ENCODE measurements at places on chromosomes 6 and 20.

GRCh38 chr6:87483929-87484328 is 11.2 kb downstream of the SLC35A1 start:
- DNase-seq: peak; percentile 73

DNA sequence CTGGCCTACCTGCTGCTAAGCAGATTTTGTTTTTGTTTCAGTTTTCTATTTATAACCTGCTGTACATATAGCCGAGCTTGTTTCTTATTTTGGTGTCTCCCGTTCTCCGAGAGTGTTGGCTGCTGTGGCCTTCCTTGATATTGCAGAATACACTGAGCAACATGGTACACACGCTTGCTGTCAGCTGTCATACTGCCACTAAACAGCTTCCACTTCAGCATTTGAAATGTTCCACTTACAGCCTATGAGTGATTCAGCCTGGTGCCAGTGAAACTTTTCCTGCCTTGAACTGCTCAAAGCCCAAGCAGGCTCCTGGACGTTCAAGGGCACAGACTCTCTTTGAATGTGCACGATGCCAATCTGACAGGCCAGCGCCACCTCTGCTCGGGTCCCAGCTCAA is 87.1 kb downstream of the PSMG4 start:
- DNase-seq: no peak

DNA sequence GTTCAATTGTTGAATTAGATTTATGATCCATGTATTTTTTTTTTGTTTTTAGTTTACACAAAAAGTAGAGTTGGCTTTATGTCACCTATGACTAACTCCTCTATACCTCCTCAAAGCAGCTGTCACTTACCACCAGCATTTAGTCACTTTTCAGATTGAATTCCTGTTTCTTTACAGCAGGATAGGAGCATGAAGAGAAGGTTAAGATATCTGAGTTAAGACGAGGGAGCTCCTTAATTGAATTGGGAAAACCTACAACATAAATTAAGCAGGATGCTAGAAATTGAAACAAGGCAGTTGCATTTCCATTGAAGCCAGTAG is 237.2 kb downstream of the FARS2 start:
- DNase-seq: no peak

- DNase-seq: no peak
Measured at GRCh38 chr6:5541751-5542432, 280.6 kb downstream of the FARS2 start.

DNA sequence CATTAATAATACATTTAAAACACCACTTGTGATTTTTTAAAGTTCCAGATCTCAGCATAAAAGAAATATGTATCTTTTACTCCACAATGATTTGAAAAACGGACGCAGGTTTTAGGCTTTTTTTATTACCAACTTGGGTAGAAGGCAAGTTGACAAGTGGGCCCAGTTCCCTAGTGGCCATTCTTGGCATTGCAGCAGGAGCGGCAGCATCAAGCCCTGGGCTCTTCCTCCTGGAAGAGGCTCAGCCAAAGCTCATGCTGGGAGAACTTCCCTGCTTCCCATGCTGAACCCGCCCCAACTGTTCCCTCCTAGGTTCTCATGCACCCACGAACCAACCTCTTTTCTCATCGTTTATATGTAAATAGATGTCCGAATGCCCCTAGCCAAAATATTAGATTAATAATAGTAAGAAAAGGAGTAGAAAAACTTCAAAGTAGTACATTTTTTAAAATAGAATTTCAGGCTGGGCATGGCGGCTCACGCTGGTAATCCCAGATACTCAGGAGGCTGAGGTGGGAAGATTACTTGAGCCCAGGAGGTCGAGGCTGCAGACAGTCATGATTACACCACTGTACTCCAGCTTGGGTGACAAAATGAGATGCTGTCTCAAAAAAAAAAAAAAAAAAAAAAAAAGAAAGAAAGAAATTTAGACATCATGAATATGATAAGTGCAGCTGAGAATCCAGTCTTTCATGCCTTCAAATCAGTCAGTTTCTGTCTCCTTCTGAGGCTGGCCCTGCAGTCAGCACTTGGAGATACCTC is 18.2 kb upstream of the MYB start:
- DNase-seq: peak; percentile 77

DNA sequence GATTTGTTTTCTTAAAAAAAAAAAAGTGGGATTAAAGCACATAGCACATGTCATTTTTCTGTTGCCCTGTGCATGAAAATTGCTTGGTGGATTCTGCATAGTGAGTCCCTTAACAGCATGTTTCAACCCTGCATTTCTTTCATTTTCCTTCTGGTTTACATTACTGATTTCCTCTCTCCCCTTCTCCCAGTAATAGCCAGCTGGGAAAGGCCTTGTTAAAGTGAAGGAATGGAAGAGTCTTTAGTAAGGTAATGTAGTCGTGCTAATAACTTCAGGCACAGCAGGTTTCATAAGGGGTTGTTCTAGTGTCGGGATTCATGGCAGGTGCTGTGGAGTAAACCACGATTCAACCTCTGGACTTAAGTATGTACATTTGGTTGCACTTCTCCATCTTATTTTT is 202.4 kb downstream of the FARS2 start:
- DNase-seq: no peak

DNA sequence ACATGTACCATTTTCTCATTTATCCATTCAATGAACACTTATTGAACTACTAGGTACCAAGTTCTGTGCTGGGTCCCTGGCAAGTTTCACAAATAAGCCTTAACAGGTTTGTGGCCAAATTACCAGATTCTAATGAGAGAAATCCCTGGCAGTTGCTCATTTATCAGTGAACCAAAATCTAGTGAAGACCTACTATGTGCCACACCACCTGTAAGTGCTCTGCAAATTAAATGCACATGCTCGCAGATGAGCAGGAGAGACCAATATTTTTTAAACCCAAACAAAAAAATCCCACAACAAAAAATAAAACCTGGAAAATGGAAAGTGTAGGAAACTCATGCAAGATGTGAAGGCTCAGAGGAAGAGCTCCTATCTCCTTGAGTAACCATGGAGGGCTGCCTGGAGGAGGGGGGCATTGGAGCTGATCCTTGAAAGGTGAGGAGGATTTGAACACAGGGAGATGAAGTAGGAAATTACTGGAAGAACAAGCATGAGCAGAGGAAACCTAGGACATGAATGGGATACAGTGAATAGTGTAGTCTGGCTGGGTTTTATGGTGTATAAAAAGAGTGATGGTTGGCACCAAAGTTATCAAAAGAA is 48.9 kb downstream of the CDH22 start:
- no peak for DNase-seq

- peak; percentile 70 for DNase-seq
Measured at GRCh38 chr6:37059344-37060194, 54.1 kb downstream of the FGD2 start.

GRCh38 chr6:38320358-38320757 is 319.4 kb downstream of the BTBD9 start:
- DNase-seq: no peak

GRCh38 chr6:158835616-158836221 is 16.6 kb upstream of the EZR start:
- DNase-seq: peak; percentile 69

DNA sequence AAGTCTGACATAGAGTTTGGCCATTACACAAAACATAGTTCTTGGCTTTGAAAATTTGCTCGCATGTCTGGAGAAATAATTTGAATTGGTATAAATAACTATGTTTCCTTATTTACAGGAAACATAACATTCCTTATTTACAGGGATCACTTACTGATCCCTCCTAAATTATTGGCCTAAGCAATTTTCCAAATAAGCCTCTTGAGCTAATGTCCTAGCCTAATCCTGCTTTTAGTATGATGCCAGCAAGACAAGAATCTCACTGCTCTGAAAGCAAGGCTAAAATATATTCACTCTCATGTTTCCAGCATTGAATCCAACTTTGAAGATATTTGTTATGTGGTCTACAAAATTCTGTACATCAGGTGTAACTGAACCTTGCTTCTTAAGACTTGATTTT is 4.1 kb upstream of the TBC1D32 start:
- DNase-seq: no peak

DNA sequence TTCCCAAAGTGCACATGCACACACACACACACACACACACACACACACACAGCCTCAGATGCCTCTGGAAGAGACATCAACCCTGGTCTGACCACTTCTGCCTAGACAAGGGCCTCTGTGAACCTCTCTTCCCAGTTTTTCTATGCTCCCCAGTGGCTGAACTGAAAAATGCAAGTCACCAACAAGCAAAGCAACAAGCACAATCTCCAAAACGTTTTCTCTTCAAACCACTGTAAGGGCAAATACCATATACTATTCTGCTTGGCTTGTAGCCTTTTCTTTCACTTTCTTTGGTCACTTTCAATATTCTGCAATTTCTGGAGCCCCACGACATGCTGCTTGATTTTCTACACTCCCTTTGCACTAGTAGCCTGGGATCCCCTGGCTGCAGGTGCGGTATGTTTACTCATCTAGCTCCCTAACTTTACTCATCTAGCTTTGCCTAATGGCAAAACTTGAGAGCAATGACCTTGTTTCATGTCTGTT is 121.4 kb upstream of the DST start:
- DNase-seq: no peak

DNA sequence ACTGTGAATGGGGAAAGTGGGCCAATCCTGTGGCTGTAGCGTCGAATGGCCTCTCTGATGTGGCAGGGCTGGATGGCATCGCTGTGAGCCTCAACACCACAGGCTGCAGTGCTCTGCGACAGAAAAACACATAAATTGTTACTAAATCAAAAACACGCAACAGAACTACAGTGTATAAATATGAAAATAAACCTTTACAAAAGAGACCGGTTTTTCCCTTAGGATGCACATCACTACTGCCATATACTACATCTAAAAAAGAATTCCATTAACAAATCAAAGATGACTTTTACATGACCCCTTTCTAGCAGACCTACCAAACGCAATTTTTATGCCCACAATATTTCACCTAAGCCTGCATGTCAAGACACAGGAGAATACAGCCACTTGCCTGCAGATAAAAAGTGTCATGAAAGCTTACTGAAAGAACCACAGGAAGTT is 395.5 kb upstream of the RUNX2 start:
- DNase-seq: no peak

- no peak for DNase-seq
Measured at GRCh38 chr20:1434571-1435336, 31.9 kb downstream of the NSFL1C start.

GRCh38 chr6:77652739-77653138 is at the start of gene MEI4:
MEI4 (plus strand) TSS chr6:77653039; CDS start chr6:77690672, 37,633 bp downstream.
- DNase-seq: no peak

DNA sequence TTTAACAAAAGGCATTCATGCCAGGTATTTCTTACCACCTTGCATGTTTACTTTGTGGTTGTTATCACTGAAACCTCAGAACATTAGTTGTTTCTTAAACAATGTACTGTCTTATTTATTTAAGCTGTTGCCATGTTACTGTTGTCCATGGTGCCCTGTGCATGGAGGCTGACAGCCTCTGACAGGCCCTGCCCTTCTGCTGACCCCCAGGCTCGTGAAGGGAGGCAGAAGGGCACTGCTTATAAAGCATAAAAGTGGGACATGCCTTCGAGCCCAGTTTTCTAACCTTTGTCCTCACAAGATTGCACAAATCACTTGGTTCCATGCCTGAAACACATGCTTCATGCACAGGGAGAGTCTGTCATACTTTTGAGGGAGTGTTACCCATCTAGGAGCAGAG is 46.7 kb upstream of the CLIC5 start:
- no peak for DNase-seq

GRCh38 chr6:88561034-88561953 is 395.1 kb upstream of the CNR1 start:
- DNase-seq: no peak

DNA sequence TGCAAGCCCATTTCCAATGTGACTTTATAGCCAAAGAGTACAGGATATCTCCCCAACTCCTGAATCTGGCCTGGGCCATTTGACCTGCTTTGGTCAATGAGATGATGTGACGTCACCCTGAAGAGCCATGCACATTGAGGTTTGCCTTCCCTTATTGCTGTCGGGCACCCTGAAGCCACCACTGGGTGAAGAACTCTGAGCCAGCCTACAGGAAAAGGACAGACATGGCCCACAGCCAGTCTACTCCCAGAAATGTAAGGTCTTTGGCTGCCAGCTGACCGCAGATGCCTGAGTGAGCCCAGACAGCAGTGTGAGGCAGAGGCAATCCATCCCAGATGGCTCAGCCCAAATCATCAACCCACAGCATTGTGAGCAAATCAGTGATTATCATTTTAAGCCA is 3.7 kb upstream of the SYNDIG1 start:
- DNase-seq: no peak

DNA sequence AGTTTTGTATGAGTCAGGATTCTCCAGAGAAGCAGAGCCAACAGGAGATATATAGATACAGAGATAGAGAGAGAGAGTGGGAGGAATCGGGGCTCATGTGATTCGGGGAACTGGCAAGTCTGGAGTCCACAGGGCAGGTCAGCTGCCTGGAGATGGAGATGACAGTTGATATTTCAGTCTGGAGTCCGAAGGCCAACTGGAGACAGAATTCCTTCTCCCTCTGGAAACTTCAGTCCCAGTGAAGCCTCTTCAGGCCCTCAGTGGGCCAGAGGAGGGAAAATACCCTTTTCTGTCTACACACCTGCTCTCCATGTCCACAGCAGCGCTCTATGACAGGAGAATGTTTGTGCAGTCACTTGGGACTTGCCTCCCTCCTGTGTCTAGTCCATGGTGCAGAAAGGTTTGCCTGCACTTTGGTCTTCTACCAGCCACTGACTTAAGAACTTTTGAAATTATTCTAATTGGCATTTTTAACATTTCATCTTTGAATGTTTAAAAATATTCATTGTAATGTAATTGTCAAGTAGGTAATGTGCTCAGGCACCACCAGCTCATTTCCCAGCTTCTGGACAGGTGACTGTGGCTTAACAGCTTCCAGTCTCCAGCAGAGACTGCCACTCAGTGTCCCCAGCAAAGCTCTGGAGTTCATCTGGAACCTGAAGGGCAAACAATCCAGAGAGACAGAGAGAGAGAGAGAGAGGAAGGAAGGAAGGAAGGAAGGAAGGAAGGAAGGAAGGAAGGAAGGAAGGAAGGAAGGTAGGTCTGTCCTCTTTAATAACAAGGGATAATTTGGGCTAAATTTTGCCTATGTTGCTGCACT is 43.8 kb upstream of the AFDN start:
- no peak for DNase-seq

DNA sequence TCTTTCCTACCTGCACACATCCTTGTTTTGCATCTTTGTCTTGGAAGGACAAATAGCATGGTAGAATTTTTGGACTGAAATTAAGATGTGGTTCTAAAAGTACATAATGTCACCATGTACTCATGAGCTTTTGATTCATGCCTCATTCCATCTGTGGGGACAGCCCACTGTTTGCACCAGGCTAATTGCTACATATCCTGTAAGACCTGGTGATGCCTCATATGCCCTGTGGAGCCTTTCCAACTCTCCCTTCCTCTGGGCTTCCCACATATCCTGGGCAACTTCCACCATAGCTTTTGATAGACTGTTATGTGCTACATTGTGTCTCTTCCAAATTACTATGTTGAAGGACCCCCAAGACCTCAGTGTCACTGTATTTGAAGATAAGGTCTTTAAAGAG is 213.6 kb upstream of the PREP start:
- no peak for DNase-seq
